Iris pigment epithelial cell (primary cell): ENCODE measurements at places on chromosomes 7 and 10.

- DNase-seq, result no peak
Measured at GRCh38 chr7:4838626-4839334, 23.1 kb downstream of the PAPOLB start.

DNA sequence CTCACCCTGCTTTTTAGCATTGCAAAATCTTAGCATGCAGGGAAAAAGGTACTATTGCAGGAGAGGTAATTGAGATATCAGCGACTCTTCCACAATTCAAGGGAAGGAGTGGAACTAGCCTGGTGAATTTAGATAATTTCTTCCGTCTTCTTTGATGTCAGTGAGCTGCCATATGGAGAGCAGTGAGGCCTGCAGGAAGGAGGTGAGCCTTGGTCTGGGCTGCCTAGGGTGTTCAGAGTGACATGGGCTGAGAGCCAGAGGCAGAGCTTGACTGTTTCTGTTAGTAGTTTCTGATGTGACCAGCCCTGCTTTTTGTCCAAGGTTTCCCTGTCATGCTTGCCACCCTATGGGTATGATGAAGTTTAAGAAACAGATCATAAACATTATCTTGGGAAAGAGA is 28.6 kb downstream of the KAT6B start:
- no peak for DNase-seq

GRCh38 chr7:55545496-55545895 is 26.8 kb downstream of the VOPP1 start:
- DNase-seq, result peak; percentile 67

- DNase-seq, result peak; percentile 56
Measured at GRCh38 chr7:66837007-66837406, 84.0 kb upstream of the TMEM248 start.

GRCh38 chr10:77494327-77494726 is 143.3 kb downstream of the KCNMA1 start:
- DNase-seq, result peak; percentile 27

- DNase-seq, result no peak
Measured at GRCh38 chr7:28408105-28408959, 4.0 kb upstream of the CREB5 start.

- no peak for DNase-seq
Measured at GRCh38 chr7:114554781-114555537, 140.3 kb downstream of the FOXP2 start.

GRCh38 chr7:318476-318875 is 28.5 kb downstream of the FOXL3 start:
- no peak for DNase-seq

DNA sequence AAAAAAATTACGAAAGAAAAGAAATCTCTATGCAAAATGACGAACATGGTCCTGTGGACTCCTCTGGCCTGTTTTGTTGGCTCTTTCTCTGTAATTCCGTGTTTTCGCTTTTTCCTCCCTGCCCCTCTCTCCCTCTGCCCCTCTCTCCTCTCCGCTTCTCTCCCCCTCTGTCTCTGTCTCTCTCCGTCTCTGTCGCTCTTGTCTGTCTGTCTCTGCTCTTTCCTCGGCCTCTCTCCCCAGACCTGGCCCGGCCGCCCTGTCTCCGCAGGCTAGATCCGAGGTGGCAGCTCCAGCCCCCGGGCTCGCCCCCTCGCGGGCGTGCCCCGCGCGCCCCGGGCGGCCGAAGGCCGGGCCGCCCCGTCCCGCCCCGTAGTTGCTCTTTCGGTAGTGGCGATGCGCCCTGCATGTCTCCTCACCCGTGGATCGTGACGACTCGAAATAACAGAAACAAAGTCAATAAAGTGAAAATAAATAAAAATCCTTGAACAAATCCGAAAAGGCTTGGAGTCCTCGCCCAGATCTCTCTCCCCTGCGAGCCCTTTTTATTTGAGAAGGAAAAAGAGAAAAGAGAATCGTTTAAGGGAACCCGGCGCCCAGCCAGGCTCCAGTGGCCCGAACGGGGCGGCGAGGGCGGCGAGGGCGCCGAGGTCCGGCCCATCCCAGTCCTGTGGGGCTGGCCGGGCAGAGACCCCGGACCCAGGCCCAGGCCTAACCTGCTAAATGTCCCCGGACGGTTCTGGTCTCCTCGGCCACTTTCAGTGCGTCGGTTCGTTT is 83.5 kb upstream of the SLF2 start:
- no peak for DNase-seq

DNA sequence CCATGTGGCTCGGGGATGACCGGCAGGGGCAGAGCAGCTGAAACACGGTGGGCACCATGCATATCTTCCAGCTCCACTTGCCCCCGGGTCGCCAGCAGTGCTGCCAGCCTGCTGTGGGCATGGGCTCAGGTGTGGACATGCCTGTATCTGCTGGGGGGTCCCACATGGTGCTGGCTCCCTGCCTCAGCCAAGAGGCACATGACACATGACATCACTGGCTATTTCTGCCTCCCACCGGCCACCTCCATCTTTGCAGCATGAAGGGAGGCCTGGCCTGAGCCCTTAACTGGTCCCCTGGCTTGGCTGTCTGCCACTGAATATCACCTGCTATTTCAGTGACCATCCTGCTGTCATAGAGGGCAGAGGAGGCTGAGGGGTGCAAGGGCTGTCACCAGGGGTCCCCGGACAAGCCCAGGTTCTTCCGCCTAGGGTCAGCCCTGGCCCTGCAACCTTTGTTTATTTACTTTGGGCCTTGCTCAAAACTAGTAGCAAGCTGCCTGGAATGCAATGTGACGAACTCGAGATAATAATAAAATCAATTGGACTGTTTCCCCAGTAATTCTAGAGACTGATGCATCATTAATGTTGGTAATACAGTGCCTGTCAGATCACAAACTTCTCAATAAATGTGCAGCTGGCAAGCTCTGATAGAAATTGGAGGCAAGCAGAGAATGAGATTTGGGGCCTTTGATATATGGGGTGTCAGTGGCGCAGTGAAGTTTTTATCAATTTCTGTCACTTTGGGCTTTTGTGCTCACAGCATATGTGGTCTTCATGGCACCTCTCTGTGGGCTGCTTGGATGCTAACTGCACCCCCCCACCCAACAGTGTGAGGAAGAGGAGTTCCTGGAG is 28.5 kb downstream of the ZMIZ1 start:
- peak; percentile 38 for DNase-seq

DNA sequence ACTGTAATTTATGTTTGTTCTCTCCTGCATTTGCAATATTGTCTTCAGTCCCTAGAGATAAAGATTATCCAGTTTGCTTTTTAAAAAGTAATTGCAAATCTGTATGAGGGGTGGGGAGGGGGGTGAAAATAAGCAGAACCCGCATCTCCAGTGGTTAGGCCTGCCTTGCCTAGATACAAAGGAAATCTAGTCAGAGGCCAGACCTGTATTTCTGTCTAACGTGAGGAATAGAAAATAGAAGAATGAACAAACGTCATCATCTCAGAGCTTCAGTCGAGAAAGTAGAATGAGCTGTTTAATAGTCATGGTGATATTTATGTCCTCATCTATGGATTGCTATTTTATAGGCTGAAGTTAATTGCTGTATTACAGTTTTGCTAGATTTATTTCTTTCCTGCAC is 284.2 kb downstream of the BICC1 start:
- no peak for DNase-seq

- DNase-seq, result no peak
Measured at GRCh38 chr10:26335574-26336093, 102.5 kb upstream of the APBB1IP start.
